ENCODE measurements at places on chromosomes 1 and 21.

GRCh38 chr1:174398246-174398645 is 49.5 kb upstream of the GPR52 start:
- no peak for DNase-seq

DNA sequence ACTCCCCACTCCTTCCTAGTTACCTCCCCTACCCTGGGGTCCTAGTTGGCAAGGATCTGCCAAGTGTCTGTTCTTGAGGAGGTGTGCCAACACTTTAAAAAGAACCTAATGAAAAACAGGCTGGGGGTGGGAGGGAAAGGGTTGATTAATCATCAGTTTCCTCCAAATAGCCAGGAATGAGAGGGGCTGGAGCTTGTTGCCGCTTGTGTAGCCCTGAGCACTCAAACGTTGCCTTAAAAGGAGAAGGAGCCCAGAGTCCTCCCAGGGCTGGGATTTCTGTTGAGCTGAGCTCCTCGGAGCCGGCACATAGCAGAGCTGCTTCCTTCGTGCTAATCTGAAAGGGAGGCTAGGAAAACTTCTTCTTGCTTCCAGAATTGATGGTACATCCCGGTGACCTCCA is 15.9 kb downstream of the SHISA4 start:
- DNase-seq: no peak

DNA sequence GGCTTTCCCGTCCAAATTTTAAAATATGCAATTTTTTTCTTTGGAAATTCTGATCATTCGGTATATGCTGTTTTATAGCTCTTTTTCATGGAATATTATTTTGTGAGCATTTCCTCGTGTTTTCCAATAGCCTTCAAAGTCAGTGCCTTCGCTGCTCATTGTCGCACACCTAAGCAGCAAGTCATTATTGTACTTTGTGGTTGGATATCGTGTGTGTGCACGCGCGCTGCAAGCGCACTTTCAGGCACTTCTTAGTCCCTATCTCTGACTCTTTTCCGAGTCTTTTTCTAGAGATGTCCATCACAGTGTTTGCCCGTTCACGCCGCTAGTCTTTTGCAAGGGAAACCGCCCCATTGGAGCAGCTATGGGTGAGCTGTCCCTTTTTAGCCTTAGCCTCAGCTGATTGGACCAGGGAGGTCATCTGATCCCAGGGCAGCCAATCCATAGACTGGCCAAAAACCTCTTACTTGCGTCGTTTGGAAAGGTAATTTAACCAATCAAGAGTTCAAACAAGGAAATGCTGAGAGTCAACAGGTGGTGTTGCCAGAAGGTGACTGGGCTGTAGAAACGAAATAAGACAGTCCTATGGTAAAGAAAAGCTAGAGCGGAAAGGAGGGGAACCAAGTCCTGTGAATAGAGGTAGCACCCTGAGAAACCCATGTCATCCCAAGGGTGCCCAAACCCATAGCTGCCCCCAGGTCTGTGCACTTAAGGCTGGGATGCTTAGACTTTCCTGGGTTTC is 710 bp upstream of the HYI start:
- peak; percentile 78 for DNase-seq

DNA sequence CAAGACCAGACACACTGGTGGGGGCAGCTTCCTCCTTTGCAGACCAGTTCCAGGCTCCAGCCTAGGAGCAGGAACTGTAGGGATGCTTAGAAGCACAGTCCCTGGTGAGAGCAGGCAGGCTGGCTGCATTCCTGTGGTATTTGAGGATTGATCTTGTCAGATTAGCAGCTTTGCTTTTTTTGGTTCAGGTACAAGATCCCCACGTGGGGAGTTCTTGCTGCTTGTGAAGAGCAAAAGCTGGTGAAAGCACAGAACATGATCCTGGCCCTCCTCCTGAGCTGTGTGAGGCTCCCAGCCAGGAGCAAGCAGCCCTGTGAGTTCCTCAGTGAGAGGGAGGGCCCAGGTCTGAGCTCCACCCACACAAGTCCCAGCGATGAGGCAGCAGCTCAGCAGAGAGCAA is 75.3 kb upstream of the ARTN start:
- no peak for DNase-seq

GRCh38 chr1:192529811-192530210 is 45.8 kb upstream of the RGS1 start:
- no peak for DNase-seq

DNA sequence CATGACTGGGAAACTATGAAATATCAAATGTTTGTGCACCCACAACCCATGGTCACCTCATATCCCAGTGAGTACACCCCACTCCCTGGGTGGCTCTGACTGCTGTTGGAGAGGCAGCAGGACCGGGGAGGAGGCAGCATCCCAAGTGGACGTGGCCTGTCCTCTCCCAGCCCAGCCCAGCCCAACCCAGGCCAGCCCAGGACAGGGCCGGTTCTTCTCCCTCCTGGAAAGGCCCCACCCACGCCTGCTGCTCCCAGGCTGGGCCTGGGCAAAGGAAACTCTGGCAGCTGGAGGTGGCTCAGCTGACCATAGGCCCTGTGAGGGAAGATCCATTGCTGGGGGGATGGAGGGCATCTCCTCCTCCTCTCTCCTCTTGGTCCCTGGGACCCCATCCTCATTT is 19.1 kb downstream of the MATN1 start:
- DNase-seq: no peak

Data from CD4-positive, alpha-beta T cell treated with Interleukin-10 for 1 hour (primary cell).